ENCODE measurements at places on chromosomes 5 and 9.

DNA sequence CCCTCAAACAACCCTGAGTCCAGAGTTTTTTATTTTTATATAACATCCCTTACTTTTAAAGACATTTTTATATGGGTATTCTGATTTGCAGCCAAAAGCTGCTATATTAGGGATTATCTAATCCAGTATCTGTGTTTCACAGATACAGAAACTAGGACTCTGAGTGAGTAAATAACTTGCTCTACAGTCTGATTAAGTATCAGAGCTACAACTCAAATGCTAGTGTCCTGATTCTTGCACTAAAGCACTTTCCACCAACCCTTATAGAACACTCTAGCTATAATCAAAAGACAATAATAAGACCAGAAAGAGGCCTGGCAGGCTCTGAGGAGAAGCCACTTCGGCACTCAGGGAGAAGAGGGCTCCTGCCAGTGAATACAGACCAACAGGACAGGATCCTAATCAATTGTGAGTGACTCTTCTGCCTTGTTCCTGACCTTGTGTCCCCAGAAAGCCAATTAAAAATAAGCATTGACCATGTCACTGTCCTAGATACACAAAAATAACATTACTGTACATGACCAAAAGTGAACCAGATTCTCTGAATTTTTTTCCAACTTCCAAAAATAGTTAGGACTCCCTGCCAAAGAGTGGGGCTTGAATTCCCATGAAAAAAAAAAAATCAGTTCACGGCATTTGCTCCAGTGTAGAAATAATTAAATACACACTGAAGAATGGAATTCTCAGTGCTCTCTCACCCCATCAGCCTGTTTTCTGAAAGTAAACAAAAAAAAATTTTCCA is 63.6 kb upstream of the MAP3K1 start:
- DNase-seq, result no peak

DNA sequence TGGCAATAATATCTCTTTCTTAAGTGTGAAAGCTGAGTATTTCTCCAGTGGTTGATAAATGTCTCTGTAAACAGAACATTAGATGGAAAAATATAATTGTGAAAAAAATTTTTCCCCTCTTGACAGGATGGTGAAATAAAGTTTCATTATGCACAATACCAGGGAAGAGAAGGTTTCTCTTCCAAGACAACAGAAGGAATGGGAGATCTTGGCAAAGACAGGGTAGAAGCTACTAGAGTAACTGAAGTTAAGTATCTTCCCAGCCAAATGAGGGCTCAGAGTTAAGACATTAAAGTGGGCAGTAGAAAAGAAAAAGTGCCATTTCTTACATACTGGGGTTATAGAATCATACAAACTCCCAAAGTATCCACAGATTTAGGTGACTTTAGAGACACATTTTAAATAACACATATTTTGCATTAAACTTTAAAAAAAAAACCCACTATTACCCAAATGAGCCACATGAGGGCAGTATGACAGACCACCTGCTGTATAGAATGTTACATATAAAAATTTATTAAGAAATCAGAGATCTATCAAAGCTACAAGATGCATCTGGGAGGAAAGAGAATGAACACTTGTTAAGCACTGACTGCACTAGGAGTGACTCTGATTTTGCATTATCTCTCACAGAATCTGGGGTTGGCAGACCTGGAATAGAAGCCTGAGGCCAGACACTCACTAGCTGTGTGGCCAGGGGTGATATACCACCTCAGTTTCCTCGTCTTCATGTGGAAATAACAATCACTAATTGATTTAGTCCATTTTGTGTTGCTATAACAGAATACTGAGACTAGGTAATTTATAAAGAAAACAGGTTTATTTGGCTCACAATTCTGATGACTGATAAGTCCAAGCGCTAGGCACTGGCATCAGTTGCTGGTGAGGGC is 98.5 kb downstream of the ARSB start:
- no peak for DNase-seq

- DNase-seq, result no peak
Observed at GRCh38 chr5:150318613-150319483, 16.1 kb upstream of the ARSI start.

- peak; percentile 91 for DNase-seq
Observed at GRCh38 chr5:113020461-113021273, 44.1 kb downstream of the DCP2 start.

DNA sequence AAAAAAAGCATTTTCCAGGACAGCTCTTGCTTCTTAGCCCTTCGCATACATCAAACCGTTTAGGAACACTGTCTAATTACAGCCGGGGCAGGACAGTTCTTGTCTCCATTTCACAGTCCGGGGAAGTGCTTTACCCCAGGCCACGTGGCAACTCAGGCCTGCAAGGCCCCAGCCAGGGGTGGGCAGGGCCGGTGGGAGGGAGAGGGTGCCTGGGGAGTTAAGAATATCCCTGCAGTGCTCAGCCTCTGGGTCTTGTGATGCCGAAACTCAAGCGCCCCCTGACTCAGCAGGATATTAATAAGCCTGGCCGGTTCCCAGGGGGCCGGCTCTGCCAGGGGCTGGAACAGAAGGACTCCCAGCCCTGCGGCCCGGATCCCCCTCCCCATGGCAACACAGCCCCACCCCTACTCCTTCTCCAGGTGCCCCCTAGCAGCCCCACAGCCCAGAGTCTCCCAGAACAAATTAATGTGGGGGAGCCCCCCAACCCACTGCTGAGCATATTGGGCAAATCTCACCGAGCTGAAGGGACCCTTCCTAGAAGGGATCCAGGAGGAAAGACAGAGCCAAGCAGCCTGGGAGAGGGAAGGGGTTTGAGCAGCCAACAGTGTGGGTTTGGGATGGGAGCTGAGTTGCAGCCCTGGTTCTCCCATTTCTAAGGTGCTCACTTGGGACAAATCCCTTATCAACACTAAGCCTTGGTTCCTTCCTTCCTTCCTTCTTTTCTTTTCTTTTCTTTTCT is 45.3 kb downstream of the PLPP7 start:
- no peak for DNase-seq

DNA sequence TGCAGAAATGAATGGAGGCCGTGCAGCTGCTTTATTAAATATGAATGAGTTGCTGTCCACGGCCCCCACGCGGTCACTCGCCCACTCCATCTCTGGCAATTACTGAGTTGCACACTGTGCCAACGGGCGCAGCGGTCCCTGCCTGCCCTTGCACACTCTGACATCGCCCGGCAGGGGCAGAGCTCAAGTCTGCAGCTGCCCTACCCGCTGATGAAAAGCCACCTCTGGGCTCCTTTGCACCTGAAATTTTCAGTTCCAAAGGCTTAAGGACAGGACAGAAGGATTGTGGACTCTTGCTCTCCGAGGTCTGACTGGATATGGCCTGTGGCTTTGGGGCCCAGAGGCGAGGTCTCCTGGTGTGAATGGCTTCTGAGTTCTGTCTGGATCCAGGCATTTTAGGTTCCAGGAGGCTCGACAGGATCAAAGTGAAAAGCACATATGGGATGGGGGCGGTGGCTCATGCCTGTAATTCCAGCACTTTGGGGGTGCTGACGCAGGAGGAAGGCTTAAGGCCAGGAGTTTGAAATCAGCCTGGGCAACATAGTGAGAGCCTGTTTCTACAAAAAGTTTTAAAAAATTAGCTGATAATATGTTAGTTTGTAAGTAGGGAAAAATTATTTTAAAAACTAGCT is 201.8 kb downstream of the PAX5 start:
- no peak for DNase-seq

Data from kidney capillary endothelial cell (primary cell).